ENCODE measurements at places on chromosomes 16 and 17.

GRCh38 chr16:52090080-52090479 lies 456.9 kb downstream of the TOX3 start:
- no peaks in the 10 kb centered on the region for H3K27me3 ChIP-seq
- no peaks in the 10 kb centered on the region for H3K36me3 ChIP-seq
- no peaks in the 10 kb centered on the region for H3K4me1 ChIP-seq
- DNase-seq = no peak

GRCh38 chr16:13018026-13018425 lies 116.6 kb downstream of the SHISA9 start:
- H3K4me1 ChIP-seq = no peaks in the 10 kb centered on the region
- no peak for DNase-seq
- H3K4me3 ChIP-seq = no peak overlapping the region
- H3K27ac ChIP-seq = no peak overlapping the region
- no peaks in the 10 kb centered on the region for H3K27me3 ChIP-seq
- H3K36me3 ChIP-seq = no peaks in the 10 kb centered on the region

GRCh38 chr16:2426941-2427361 lies 2.3 kb upstream of the CCNF start:
- H3K36me3 ChIP-seq = peaks cover 12% of the 10 kb centered on the region
- H3K4me3 ChIP-seq = peak overlapping the region; percentile 90
- DNase-seq = no peak
- no peaks in the 10 kb centered on the region for H3K27me3 ChIP-seq
- H3K27ac ChIP-seq = no peak overlapping the region

- H3K27ac ChIP-seq = no peak overlapping the region
- H3K27me3 ChIP-seq = peaks cover 30% of the 10 kb centered on the region
- H3K4me1 ChIP-seq = peaks cover 10% of the 10 kb centered on the region
- H3K36me3 ChIP-seq = no peaks in the 10 kb centered on the region
These were observed 3.9 kb downstream of the GFAP start for GRCh38 chr17:44911133-44912001.

- no peaks in the 10 kb centered on the region for H3K36me3 ChIP-seq
- H3K27me3 ChIP-seq = no peaks in the 10 kb centered on the region
- no peaks in the 10 kb centered on the region for H3K4me1 ChIP-seq
- DNase-seq = no peak
- no peak overlapping the region for H3K27ac ChIP-seq
These were observed 780.8 kb upstream of the CDH8 start for GRCh38 chr16:62816971-62817519.

DNA sequence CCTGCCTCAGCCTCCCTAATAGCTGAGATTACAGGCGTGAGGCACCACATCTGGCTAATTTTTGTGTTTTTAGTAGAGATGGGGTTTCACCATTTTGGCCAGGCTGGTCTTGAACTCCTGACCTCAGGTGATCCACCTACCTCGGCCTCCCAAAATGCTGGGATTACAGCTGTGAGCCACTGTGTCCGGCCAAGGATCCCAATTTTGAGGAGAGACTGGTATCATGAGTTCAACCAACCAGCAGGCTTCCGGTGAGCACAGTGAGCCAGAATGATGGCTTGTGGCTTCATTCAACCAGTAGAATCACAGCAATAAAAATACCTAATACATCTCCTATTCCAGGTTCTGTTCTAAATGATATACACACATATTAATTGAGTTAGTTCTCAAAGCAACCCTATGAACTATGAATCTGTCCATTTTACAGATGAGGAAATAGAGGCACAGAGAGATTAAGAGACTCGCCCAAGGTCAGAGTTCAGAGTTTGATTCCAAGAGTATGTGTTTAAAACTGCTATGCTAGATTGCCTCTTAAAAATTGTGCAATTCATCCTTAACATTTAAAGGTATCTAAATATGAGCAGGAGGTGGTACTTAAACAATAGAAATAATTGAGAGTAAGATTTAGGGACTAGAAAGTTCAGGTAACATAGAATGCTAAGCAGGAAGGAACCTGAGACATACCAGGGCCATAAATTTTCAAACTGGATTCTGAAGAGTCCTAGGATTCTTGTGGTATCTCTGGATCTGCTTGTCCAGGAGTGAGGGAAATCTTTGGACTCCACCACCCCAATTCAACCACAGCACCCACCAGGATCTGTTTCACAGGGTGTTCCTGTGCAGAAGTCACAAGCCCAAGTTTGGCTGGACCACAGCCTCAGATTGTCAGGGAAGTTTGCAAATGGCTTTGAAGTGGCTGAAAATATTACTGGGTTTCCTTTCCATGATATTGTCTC lies 25.1 kb downstream of the CCDC42 start:
- no peak for DNase-seq
- no peaks in the 10 kb centered on the region for H3K4me1 ChIP-seq
- H3K36me3 ChIP-seq = no peaks in the 10 kb centered on the region
- H3K27ac ChIP-seq = no peak overlapping the region

DNA sequence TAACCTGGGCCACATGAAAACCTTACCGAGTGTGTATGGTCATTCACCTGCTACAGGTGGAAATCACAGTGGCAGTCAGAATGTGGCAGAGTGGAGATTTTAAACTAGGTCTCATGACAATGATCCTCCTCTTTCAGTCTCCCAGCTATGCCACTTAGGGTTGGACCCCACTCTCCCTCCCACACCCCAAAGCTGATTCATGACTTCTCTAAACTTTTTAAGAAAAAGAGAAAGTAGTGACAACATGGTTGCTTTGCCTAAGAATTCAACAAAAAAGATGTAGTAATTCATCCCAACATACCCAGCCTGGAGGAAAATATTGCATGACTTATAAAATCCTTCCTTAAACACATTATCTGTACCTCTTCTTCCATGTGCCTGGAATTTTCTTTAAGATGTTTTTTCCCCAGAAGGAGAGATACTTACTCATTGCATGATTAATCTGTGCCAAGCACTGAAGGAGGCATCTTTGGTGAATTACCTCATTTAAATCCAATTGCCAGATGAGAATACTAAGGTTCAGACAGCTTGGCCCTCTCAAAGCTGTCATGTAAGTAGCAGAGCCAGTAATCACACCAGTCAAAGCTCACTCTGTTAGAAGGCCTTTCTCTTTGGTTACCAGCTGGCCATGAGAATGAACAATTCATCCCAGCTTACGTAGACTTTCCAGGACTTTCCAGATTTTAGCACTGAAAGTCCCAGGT lies 119.9 kb downstream of the COPRS start:
- H3K36me3 ChIP-seq = no peaks in the 10 kb centered on the region
- H3K4me3 ChIP-seq = no peak overlapping the region
- no peaks in the 10 kb centered on the region for H3K4me1 ChIP-seq
- DNase-seq = no peak
- no peak overlapping the region for H3K27ac ChIP-seq
- H3K27me3 ChIP-seq = peaks cover 29% of the 10 kb centered on the region

DNA sequence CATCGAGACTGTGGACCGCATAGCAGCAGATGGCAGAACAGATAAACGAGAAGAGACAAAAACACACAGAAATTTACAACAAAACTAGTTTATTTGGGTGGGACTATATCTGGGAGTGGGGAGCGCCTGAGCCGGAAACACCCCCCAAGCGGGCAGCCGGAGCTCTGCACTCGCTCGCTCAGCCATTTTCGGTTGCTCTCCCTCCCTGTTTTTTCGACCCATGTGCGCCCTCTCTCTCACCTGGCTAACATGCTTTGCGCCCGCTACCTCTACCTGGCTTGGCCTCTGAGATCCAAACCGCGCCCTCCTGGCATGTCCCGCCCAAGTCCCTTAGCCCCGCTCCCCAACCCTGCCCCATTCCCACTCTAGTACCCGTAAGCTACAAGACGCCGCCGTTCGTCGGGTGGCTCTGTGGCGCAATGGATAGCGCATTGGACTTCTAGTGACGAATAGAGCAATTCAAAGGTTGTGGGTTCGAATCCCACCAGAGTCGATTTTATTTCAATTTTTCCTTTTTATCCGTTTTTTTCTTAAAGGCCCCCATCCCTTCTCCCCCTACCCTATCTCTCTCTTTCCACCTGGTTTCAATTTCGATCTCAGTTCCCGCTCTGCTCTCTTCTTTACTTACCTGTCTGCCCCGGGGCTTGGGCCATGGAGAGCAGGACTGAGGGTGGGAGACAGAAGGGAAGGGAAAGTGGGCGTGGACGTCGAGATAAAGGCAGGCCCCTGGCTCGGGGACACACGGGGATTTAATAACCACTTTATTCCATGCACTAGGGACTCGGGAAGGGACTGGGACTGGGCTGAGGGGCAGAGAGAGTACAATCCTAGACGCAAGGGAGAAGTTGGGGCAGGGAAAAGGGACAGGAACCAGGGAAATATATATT lies 2.4 kb upstream of the ALOXE3 start:
- H3K4me3 ChIP-seq = peak overlapping the region; percentile 94
- DNase-seq = peak; percentile 80
- peaks cover 2% of the 10 kb centered on the region for H3K36me3 ChIP-seq

- no peaks in the 10 kb centered on the region for H3K36me3 ChIP-seq
- H3K4me3 ChIP-seq = no peak overlapping the region
- no peaks in the 10 kb centered on the region for H3K4me1 ChIP-seq
- no peak for DNase-seq
These were observed 389.6 kb upstream of the DYNLRB2 start for GRCh38 chr16:80150978-80151721.

GRCh38 chr17:73516431-73516830 lies 127.8 kb downstream of the SDK2 start:
- no peak for DNase-seq
- H3K4me1 ChIP-seq = no peaks in the 10 kb centered on the region
- H3K27me3 ChIP-seq = peaks cover 3% of the 10 kb centered on the region
- H3K27ac ChIP-seq = no peak overlapping the region
- no peak overlapping the region for H3K4me3 ChIP-seq

GRCh38 chr17:225551-225950 lies 44.1 kb upstream of the DOC2B start:
- no peaks in the 10 kb centered on the region for H3K27me3 ChIP-seq
- no peak overlapping the region for H3K4me3 ChIP-seq
- no peak for DNase-seq

GRCh38 chr16:4315186-4316107 lies at the start of gene GLIS2:
Gene GLIS2 (plus strand): TSS chr16:4316067. CDS start chr16:4332281, 16,214 bp downstream.
- peaks cover 17% of the 10 kb centered on the region for H3K4me1 ChIP-seq
- peak within 1 kb of the TSS; percentile 88 for H3K4me3 ChIP-seq
- peaks cover 22% of the 10 kb centered on the region for H3K27me3 ChIP-seq
- peak within 1 kb of the TSS; percentile 88 for H3K27ac ChIP-seq

- no peaks in the 10 kb centered on the region for H3K36me3 ChIP-seq
- no peaks in the 10 kb centered on the region for H3K27me3 ChIP-seq
- H3K4me1 ChIP-seq = no peaks in the 10 kb centered on the region
- H3K27ac ChIP-seq = no peak overlapping the region
These were observed 1219.8 kb downstream of the CDH8 start for GRCh38 chr16:60816461-60816860.

DNA sequence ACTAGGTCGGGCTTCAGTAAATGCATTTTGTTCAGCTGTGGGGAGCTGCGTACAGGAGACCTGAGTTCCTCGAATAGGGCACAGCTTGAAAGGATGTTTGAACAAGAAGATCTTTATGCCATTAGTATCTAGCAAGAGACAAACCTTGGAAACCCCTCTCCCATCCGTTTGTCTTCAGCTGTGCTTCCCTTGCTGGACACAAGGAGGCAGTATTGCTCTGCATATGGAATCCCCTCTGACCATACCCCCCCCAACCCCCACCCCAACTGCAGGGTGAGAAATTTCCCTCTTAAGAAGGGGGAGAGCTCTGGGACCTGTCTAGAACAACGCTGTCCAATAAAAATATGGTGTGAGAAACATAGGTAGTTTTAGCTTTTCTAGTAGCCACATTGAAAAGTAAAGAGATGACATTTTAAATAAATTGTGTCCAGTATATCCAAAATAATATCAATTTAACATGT lies 1.6 kb downstream of the MRM1 start:
- H3K36me3 ChIP-seq = peaks cover 7% of the 10 kb centered on the region
- H3K27me3 ChIP-seq = no peaks in the 10 kb centered on the region
- peak overlapping the region; percentile 68 for H3K27ac ChIP-seq
- peaks cover 29% of the 10 kb centered on the region for H3K4me1 ChIP-seq

DNA sequence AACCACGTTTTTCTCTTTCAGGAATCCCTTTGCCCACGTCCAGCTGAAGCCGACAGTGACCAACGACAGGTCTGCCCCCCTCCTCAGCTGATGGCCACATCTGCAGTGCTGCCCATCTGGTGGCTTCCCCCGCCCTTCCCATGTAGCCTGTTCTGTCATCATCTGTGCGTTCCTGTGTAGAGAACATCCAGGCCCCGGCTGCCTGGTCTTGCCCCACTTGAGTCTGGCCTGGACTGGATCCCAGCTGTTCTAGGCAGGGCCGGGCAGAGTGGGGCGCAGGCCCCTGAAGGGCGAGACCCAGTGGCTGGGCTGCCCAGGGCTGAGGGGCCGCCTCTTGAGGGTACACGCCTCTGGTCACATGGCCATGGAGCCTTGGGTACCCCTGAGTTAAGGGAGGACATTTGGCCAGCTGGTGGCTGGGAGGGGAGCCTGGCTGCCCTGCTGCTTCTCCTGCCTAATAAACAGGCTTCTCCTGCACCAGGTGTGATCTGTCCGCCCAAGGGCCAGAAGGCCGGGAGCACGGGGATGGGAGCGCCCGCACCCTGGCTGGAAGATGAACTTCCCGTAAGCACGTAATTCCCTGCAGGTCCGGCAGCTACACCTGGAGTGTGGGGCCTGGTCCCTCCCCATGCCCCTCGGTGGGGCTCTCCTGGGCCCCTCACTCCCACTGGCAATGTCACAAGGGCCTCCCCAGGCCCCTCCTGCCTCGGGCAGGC lies 49.4 kb upstream of the PVALEF start:
- no peaks in the 10 kb centered on the region for H3K27me3 ChIP-seq
- no peaks in the 10 kb centered on the region for H3K36me3 ChIP-seq
- no peak overlapping the region for H3K4me3 ChIP-seq
- H3K27ac ChIP-seq = no peak overlapping the region

DNA sequence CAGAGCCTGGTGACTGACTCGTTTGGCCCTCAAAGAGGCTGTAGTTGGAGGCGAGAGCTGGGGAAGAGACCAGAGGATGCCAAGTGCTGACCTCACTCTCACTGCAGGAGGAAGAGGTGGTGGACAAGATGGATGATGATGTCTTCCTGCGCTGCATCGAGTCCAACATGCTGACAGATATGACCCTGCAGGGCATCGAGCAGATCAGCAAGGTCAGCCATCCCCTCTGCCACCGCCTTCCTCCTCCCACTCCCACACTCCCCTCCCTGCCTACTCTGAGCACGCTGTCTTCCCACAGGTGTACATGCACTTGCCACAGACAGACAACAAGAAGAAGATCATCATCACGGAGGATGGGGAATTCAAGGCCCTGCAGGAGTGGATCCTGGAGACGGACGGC lies 26.9 kb downstream of the POLR2A start:
- no peaks in the 10 kb centered on the region for H3K4me1 ChIP-seq
- no peaks in the 10 kb centered on the region for H3K27me3 ChIP-seq
- H3K27ac ChIP-seq = no peak overlapping the region
- no peak overlapping the region for H3K4me3 ChIP-seq
- no peak for DNase-seq
- H3K36me3 ChIP-seq = peaks cover 70% of the 10 kb centered on the region

GRCh38 chr17:27386206-27387075 lies 69.8 kb upstream of the KSR1 start:
- H3K36me3 ChIP-seq = no peaks in the 10 kb centered on the region
- no peak for DNase-seq
- no peak overlapping the region for H3K4me3 ChIP-seq
- peaks cover 5% of the 10 kb centered on the region for H3K4me1 ChIP-seq

Measured in T-helper 2 cell treated with Interferon-gamma antibody and Interleukin-4, amounts not matched to agents 5 μg/mL and 100 μg/mL, for 36 hours (primary cell).